ENCODE measurements at places on chromosomes 6 and 20.

DNA sequence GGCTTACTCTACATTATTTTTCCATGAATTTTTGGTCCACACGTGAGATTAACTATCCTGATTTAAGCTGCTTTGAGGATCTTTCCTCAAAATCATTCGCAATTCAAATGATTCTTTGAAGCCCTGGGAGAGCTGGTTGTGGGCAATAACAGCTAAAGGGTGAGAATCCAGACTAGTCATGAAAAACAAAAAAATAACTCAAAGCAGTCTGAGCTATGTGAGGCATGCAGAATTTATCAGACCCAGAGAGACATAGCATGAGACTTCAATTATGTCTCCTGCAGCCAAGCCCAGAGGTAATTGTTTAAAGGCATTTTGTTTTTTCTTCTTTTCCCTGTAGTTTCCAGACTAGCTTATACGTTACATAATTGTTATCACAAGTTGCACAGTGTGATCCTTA, 517.3 kb upstream of the PTCHD4 start:
- no peak for DNase-seq

- DNase-seq = no peak
These were observed 261.1 kb downstream of the THBS2 start for GRCh38 chr6:168992446-168993144.

GRCh38 chr6:47631269-47631772, 67.1 kb upstream of the ADGRF4 start:
- no peak for DNase-seq

DNA sequence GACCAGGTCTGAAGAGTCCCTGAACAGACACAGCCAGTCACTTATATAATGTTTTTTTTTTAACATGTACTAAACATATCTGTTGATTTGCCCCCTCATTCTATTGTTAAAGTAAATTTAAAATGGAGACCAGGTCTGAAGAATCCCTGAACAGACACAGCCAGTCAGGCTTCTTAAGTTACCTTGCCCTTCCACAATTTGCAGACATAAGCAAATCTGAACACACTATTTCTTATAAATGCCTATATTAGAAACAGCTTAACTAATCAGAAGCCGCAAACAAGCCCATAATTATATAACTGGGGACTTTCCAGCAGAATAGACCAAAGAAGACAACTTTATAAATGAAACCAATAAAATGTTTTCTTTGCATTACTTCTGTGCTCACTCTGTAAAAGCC, 118.2 kb downstream of the DNAH8 start:
- DNase-seq = no peak

DNA sequence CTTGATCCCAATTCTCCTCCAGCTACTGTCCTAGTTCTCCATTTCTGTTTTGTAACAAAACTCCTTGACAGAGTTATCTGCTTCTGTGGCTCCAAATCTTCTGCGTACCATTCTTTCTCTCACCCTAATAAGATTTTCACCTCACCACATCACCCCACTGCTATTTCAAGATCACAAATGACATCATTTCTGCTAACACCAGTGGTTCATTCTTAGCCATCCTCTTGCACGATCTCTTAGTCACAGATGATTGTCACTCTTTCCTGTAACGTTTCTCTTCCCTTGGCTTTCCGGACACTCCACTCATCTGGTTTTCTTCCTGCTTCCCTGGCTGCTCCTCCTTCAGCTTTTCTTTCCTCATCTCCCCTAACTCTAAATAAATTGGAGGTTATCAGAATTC, 56.8 kb upstream of the FABP7 start:
- DNase-seq = no peak

- no peak for DNase-seq
These were observed 51.5 kb downstream of the COL19A1 start for GRCh38 chr6:69917834-69918233.

DNA sequence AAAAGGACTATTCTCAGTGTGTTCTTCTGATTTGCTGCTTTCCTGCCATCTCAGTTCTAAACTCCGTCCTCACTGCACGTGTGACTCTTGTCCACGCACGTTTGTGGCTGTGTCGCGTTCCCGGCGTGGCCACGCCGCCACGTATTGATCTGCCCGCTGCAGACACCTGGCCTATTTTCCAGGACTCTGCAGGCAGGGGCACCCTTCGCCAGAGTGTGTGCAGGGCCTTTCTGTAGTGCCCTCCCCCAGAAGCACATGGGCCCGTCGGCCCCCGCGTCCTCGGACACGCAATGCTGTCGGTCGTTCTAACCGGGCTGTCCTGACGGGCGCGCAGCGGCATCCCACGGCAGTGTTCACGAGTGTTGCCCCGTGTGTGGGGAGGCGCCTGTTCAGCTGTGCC, 87.6 kb downstream of the YTHDF1 start:
- DNase-seq = peak; percentile 39

- DNase-seq = no peak
These were observed 4.4 kb downstream of the CAP2 start for GRCh38 chr6:17397764-17398194.

DNA sequence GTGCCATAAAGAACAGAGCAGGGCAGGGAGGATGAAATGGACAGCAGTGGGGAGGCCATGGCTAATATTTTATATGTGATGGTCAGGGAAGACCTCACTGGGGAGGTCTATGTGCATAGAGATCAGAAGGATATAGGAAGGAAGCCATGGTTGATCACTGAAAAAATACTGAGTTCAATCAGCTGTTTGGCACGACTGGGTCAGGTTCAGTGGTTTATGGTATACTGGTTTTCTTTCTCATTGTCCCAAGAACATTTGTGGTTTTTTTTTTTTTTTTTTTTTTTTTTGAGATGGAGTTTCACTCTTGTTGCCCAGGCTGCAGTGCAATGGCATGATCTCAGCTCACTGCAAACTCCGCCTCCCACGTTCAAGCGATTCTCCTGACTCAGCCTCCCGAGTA, 78.3 kb upstream of the TIAM2 start:
- no peak for DNase-seq

GRCh38 chr6:79373880-79374279, 139.4 kb upstream of the HMGN3 start:
- no peak for DNase-seq

DNA sequence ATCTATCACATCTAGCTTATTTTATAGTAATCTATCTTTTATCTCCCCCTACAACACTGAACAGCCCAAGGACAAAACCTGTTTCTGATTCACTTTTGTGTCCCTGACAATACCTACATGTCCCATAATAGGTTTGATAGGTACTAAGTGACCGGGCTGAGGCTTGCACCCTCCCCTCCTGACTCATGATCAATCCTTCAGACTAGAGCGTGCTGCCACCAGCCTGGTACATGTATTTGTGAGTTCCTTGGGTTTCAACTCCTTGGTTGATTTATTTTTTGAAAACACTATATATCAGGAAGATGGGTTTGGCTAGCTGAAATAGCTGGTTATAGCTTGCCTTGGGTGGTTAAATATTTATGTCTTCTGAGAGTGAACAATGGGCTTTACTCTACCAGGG, 41.6 kb upstream of the RAB23 start:
- DNase-seq = no peak

DNA sequence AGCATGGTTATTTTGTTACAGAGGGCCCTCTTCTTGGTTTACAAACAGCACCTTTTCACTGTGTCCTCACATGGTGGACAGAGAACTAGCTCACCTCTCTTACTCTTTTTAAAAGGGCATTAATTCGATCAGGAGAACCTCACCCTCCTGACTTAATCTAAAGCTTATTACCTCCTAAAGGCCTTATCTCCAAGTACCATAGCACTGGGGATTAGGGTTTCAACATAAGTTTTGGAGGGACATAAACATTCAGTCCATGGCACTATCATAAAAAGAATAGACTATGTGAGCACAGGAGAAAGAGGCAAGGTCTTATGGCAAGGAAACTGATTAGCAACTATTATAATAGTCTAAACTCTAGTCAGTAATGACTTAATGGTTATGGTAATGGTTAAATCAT, 736.2 kb upstream of the ADGRB3 start:
- no peak for DNase-seq

- no peak for DNase-seq
These were observed 159.7 kb upstream of the RPS6KA2 start for GRCh38 chr6:166786704-166787293.

DNA sequence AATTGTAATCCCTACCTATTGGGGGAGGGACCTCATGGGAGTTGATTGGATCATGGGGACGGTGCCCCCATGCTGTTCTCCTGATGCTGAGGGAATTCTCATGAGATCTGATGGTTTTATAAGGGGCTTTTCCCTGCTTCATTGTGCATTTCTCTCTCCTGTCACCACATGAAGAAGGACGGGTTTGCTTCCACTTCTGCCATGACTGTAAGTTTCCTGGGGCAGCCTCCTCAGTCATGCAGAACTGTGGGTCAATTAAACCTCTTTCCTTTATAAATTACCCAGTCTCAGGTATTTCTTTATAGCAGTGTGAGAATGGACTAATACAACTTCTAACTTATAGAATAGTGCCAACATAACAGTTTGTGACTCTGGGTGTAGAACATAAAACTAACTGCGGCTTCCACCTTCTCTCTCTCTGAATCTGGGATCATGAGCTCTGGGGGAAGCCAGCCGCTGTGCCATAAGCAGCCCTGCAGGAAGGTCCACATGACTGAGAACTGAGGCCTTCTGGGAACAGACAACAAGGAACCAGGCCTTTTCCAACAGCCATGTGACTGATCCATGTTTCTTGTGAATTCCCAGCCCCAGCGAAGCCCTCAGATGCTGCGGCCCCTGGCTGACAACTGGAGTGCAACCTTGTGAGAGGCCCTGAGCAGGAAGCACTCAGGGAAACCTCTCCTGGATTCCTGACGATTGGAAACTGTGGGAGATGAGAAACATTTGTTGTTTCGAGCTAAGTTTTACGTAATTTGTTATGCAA, 3.4 kb upstream of the HLA-A start:
- DNase-seq = no peak

- DNase-seq = no peak
These were observed 69.7 kb upstream of the NHSL1 start for GRCh38 chr6:138568997-138569396.

DNA sequence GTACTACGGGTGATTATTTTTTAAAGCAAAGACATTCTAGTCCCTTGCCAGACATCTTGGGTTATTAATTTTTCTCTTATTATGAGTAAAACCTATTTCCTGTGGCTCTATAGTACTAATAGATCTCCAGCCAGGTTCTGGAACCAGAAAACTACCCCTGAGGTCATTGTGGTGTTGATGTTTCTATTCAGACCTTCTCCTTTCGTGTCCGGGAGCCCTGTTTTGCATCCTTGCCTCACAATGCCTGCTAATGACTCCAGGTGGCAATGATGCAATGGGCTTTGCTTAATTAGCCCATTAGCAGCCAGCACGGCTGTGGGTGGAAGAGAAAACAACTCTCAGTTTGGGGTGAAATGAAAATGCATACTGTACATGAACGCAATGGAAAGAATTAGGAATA, 62.9 kb upstream of the ARG1 start:
- DNase-seq = no peak

DNA sequence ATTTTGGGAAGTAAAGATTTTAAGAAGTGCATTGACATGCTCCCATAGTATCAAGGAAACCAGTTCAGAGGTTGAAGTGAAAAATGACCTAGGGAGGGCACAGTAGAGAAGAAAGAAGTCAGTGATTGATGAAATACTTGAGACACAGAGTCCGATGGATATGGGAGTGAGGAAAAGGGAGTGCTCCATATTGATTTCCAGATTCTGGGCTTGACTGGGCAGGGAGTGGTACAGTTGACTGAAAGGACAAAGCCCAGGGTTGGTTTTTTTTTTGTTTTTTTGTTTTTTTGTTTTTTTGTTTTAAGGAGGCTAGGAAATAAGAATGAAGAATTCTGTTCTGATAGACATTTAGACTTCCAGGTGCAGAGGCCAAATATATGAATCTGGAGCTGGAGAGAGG, 86.7 kb upstream of the RIN2 start:
- no peak for DNase-seq

DNA sequence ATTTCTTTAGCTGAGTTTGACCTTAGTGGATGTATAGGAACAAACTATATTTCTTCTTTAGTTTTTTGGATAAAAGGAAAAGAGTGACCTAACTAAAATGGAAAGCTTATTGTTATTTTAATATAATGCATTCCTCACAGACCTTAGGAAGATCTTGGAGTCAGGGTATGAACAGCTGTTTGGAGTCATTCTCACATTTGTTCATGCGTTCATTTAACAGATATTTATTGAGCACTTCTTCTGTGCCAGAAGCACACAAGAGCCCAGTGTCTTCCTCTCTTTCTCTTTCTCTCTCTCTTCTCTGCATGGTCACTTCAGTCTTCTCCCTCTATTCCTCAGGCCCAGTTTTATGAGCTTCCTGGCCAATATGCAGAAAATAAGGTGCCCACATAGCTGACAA, 744.0 kb upstream of the MAP3K7 start:
- DNase-seq = no peak

DNA sequence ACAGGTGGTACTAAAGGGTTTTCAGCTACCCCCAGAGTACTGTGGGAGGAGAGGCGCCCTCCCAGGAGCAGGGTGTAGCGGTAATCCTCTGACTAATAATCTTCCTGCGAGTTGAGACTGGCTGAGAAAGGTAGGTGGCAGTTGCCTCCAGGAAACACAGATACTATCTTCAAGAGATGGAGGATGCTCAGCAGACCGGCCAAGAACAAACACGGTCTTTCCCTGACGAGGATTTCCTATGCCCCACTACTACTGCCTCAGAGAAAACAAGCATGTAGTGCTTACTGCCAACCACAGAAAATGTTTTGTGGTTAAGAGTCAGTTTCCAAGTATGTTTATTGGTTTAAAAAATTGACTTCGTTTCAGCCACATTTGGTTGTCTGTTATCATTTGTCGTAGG, 26.8 kb downstream of the C6orf89 start:
- no peak for DNase-seq
